A673 (cell line): ENCODE measurements at places on chromosomes 4 and X. TPM values are rescaled to one million over a fixed set of nuclear protein-coding genes. Genes with fewer than 3 reads are reported as not detected.

The SSX2B gene
- 0.37 and 1.6 TPM in 2 replicates for total RNA-seq

DNA sequence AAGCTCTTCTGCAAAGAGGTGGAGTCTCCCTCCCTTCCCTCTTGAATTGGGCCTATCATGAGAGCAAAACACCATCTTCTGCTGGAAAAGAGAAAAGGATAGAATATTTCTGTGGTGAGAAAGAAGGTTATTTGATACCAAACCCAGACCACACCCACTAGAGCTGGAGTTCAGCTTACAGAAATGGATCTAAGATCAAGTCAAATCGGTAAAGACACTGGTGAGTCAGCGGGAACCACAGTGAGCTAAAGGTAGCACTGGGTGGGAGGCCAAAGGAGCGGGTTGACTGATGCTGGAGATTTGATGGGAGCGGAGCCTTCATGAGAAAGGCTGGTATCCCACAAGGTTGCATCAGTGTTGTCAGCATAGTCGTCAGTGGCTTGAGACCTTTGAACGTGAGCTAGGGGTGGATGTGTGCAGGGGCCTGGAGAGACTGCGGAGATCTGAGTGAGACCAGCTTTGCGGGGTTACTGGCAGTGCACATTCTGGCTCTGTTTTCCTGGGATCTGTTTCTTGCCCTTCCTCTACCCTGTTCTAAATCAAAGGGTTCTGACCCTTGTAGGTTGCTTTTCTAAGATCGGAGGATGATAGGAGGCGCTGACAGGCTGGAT lies 106.4 kb upstream of the SCOC start:
- no peak for DNase-seq

- no peak for DNase-seq
These were observed 154.9 kb upstream of the PJA1 start for GRCh38 chrX:69320116-69320515.

DNA sequence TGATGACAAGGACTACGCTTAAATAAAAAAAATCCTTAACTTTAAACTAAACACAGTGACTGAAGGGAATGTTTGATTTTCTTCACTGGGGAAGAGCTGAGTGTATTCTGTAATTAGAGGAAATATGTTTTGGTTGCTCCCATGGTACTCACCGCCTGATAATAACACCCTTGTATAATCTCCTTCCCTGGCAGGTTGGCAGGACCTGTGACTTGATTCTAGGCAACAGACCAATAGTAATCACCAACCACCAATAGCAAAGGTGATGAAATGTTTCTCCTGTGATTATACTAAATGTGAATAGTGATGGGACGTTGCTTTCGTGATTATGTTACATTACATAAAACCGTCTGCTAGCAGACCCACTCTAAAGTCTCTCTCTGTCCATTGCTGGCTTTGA lies 536.8 kb upstream of the CPEB2 start:
- no peak for DNase-seq

GRCh38 chr4:38360201-38360600 lies 303.8 kb upstream of the KLF3 start:
- no peak for DNase-seq

DNA sequence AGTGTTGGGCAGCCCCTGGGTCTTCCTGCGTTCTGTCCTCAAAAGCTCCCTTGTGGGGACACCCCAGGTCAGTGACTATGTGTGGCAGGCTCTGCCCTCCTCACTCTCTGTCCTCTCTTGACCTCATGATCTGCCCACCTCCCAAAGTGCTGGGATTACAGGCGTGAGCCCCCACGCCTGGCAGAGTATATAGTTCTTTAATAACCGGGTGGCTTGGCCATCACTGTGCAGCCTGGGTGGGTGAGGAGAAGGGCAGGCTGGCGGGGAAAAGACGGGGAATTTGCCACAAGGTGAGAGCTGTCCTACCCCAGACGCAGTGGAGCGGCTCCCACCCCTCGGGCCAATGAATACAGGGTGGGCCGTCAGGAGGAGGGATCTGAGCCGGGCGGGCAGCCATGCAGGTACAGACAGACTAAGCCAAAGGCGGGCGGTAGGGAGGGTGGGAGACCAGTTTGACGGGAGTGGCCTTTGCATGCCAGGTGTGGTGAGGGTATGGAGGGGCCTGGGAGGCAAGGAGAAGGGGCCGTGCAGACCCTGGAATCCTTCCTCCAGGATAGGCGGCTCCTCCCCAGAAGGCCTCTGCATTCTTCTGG lies 2.5 kb downstream of the SH3BP2 start:
- DNase-seq, result no peak
